Astrocyte (in vitro differentiated cells and primary cell): ENCODE measurements at places on chromosomes 3 and 15. TPM values are rescaled to one million over a fixed set of nuclear protein-coding genes. Genes with fewer than 3 reads are reported as not detected.

DNA sequence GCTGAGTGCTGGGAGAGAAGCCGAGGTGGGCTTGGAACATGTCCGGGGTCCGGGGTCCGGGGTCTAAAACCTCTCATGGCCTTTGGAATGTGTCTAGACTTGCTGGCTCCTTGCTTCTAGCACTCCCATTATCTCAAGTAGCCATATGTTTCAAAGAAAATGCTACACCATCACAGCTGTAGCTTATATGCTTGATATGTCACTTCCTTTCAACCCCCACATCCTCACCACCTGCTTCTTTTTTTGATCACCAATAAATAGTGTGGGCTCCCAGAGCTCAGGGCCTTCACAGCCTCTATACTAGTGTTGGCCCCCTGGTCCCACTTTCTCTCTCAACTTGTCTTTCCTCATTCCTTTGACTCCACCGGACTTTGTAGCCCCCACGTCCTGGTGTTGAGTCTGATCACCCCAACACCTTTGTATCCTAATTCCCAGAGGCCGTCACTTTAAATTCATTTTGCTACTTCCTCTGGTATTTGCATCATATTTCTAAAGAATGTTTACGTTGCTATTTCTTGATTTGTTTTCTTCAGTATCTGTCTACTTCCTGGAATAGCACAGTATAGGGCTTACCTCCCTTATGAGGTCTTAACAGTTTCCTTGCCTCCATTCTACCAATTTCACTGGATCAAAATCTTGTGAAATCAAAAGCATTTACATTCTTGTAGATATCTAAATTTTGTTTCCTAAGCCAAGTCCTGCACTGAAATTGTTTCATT, 71.9 kb upstream of the CHRNB4 start:
- DNase-seq, result no peak

DNA sequence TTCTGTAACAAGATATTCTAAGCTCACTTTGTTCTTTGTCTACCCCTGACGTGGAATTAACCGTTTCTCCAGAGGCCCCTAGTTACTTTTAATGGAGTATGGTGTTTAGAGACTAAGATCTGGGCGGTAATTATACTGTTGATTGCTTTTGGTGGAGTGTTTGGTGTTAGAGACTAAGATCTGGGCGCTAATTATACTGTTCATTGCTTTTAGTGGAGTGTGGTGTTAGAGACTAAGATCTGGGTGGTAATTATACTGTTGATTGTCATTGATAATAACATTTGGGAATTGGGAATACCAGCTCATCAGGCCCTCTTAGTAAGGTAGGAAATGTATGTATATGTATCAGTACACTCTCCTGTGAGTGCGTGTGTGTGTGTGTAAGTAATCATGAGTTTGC, 66.6 kb downstream of the LMLN start:
- DNase-seq, result no peak

DNA sequence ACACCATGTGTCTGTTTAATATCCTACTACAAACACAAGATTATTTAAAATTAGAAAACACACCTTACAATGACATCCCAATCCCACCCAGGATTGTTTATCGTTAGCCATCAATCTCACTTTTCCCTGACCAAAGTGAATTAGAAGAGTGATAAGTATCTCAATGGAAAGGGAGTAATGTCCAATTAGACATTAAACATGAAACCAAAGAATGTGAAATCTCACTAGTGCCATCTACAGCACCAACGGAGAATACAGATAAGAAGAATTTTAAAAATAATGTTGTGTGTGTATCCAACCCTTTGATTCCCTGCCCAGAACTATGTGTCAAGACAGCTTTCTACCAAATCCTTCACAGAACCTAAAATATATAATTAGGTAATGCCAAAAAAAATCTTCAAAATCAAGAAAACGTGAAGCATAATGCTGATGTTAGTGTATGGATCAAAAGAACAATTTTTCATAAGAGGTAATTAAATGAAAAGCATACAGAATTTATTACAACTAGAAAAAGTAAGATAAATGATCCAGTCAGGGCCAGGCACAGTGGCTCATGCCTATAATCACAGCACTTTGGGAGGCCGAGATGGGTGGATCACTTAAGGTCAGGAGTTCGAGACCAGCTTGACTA, 64.2 kb downstream of the SCAPER start:
- DNase-seq, result peak; percentile 17

- no peak for DNase-seq
Observed at GRCh38 chr3:154113609-154114008, 7.6 kb upstream of the ARHGEF26 start.

GRCh38 chr3:184540777-184541681, 20.6 kb upstream of the EPHB3 start:
- DNase-seq, result no peak

- DNase-seq, result no peak
Observed at GRCh38 chr3:58555203-58555602, 18.2 kb upstream of the ACOX2 start.

- peak; percentile 90 for DNase-seq
Observed at GRCh38 chr3:101999177-101999779, 150.0 kb downstream of the NFKBIZ start.

The ATP13A4 gene
- total RNA-seq, result 0.34 and 0.70 TPM in 2 replicates

DNA sequence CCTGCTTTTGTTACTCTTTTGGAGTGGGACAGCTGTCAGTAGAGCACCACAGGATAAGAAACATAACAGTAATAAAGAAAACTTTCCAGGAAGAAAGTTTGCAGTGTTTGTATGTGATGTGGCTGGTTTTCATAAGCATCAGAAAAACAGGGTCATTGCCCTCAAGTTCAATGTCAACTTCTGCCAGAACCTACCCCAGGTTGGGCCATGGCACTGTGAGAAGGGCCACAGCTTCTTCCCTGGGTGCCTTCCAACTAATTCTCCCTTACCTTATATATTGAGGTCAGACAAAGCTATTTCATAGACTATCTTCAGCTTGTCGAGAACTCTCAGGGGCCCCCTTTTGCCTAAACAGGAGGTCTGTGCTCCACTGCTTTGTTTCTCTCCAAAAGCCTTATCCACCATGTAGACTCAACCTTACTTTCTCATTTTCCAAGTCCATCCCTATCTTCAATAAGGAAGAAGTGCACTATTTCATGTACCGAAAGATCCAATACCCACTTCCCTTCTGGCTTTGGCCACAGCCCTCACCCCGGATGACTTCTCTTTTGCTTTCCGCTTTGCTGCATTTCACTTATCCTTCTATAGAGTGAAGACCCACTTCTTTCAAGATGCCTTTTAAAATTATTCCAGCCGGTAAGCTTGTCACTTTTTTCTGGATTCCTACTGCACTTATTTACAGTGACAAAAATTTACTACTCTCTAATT, 38.2 kb upstream of the PLCL2 start:
- no peak for DNase-seq

The AMOTL2 gene
- 150 and 197 TPM in 2 replicates for total RNA-seq

DNA sequence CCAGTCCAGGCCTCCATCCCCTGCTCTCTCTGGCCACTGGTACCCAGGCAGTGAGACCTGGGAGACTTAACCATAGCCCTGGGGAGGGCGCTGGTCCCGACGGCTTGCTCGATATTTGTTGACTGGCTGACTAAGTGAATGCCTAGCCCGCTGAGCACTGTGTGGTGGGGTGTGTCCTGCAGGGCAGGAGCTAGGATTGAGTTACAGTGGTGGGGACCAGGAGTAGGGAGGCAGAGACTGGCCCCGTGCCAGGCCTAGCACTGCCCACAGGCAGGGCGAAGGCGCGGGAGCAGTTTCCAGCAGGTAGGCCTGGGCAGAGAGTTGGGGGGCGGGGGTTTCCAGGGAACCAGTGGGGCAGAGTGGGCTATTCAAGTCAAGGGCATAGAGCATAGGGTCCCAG, at the start of gene VILL:
Gene VILL, plus strand, starts transcription at position 260 of the 400 bp plus-strand sequence. CDS start 2,887 bp downstream, outside the sequence.
- DNase-seq, result no peak

GRCh38 chr15:28105793-28106192, 6.7 kb upstream of the OCA2 start:
- DNase-seq, result no peak

GRCh38 chr15:99282121-99282520, 30.8 kb downstream of the LRRC28 start:
- DNase-seq, result no peak

GRCh38 chr3:194749631-194750490, 64.2 kb downstream of the FAM43A start:
- DNase-seq, result no peak

DNA sequence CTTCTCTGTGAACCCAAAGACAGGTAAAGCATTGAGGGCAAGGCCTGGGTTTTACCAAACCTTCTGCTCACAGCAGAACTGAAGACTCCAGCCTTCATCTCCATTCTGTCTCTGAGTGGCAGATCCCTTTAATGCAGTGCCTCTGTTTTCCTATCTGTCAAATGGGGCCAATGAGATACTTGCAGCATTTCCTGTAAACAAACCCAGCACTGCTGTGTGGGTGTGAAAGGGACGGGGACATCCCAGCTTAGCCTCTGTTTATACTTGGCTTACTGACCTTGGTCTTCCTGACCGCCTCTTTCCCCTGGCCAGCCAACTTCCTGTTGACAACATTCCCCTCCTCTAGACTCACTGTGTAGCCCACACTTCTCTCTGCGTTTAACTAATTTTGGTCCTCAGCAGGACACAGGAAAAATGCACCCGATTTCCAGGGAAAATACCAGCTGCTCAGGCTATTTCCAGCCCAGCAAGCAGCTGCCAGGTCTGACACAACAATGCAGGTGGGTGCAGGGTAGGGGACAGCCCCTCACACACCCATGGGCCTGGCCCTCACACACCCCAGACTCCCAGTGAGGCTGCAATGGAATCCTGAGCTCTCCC, 105.9 kb upstream of the HERC1 start:
- DNase-seq, result peak; percentile 72

- no peak for DNase-seq
Observed at GRCh38 chr15:96126859-96127258, 203.6 kb upstream of the NR2F2 start.

The DUOX1 gene
- total RNA-seq, result 0.07 and 0.26 TPM in 2 replicates

The MED12L gene
- 5.0 and 8.2 TPM in 2 replicates for total RNA-seq

DNA sequence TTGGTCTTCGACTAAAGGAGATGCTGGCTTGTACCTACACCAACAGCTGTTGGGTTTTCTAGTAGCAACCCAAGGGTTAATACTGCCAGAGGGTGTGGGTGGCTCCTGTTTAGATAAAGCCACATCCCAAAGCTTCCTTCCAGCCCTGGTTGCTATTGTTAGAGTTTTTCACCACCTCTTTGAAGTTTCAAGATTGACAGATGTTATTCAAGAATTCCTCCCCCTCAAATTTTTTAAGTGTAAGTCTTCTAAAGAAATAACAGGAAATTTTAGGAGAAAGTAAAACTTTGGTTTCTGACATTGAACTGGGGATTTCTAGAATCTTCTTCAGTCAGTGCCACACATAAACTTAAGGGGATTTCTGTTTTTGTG, 60.9 kb downstream of the TGFBR2 start:
- peak; percentile 29 for DNase-seq

The VGLL3 gene
- total RNA-seq, result 53.8 and 63.7 TPM in 2 replicates

DNA sequence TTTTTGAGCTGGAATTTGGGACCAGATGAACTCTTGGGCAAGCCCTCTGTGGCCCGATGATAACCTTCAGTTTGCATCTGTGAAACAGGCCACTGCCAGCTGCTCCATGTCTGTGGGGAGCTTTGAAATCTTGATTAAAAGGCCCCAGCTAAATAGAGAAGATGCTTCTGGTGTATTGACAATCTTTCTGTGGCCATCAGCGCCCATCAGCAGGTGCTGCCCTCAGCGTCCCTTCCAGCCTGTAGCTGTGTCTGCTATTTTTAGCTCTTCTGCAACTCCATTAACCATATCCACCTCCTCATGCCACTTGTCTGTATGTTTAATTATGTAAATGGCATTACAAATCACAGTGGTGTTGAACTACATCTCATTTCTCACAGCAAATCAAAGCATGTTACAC, 54.0 kb downstream of the CHCHD6 start:
- no peak for DNase-seq

GRCh38 chr3:156818273-156818651, 7.9 kb upstream of the LEKR1 start:
- DNase-seq, result no peak

The ARPP19 gene
- 182 and 198 TPM in 2 replicates for total RNA-seq

- peak; percentile 63 for DNase-seq
Observed at GRCh38 chr15:58856086-58856485, 77.4 kb downstream of the SLTM start.

DNA sequence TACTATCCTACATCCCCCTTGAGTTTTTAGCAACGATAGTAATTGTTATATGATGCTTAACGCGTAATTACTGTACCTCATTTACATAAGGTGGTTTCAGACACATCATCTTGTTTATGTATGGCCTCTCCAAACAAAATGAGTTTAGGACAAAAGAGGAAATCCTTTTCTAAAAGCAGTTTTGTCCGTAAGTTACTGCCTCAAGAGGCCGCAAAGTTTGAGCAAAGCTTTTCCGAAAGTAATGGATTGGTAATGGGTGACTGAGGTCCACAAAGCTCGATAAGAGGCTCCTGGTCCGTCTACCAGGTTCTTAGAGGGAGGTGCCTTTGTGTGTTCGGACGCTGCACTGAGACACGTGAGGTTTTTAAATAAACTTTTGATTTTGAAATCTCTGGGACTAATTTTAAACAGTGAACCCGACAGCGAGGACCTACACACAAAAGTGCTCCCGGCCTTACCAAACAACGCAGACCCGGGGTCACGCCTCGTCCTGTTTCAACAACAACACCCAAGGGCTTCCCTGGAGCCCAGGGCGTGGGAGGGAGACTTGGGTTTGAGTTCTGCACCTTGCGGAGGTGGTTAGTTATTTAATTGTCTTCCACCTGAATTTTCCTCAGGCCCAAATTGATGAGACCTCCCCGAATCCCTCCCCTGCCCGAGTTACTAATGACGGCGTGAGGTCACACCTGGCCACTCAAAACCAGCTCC, 456 bp upstream of the C15orf61 start:
- no peak for DNase-seq

The NECTIN3 gene
- total RNA-seq, result 56.3 and 67.1 TPM in 2 replicates

- no peak for DNase-seq
Observed at GRCh38 chr15:90036806-90037510, 35.8 kb downstream of the ZNF710 start.
